ENCODE measurements at places on chromosomes 4 and X.

DNA sequence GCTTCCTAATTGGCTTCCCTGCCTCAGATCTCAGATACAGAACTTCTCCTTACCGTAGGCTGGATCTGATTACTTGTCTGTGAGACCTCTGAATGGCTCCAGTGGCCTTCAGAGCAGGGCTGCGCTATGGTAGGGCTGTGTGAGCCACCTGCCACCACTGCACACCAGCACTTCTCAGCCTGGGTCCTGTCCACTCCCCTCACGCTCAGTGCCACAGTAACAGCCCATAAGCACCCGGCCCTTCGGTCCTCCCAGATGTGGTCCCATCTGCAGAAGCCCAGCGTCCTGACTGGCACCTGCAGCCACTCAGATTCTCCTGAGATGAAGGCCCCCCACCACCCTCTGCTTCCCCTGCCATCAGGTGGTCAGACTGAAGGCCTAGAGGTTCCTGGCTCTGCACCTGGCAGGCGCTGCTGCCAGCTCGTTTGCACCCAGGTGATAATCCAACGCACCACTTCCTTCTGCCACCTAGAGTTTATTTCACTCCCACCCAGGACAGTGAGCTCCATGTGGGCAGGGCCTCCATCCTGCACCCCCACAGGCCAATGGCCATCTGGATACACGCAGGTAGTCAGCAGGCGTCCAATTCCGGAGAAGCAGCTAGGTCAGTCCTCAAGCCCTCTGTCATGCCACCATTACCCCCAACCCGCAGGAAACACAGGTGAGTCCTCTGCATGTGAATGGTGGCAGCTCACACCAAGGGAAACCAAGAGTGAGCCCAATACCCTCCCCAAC, 5.4 kb downstream of the WDR1 start:
- no peak for DNase-seq

- DNase-seq = no peak
These were observed 129.7 kb downstream of the TMEM164 start for GRCh38 chrX:110132450-110133114.

- no peak for DNase-seq
These were observed 63.8 kb downstream of the ARFIP1 start for GRCh38 chr4:152843481-152844090.

DNA sequence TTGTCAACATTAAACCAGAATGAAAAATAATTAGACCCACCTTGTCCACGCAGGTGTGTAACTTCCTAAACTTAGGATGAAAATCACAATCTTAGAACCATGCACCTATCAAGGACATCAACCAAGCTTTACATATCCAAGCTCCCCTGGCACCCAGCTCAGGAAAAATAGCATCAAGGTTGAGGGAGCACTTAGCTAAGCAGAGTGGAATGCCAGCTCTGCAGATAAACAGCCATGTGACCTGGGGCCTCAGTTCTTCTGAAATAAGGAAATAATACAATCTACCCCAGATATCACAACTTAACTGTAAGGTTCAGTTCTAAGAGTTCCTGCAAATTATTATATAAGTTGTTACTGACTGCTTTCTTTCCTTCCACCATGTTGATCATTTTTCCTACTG, 64.7 kb downstream of the DHX15 start:
- DNase-seq = no peak

DNA sequence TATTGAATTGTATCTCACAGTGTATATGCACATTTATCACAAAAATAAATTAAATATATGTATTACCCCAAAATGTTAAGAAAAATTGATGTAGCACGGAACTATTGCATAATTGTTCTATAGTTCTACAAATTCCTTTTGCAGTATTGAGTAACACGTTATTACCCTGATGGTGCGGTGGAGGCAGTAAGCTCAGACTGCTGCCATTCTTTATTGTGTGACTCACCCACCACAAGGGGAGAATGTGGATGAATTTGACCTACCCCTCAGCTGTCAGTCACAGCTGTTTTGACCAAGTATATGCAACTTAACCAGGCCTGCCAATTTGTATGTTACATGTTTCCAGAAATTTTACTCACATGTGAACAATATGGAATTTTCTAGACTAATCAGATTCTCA, 506.6 kb downstream of the SH3BGRL start:
- no peak for DNase-seq

- no peak for DNase-seq
These were observed 54.6 kb downstream of the MTNR1A start for GRCh38 chr4:186500721-186501304.

GRCh38 chr4:17066972-17067371, 168.5 kb upstream of the LDB2 start:
- no peak for DNase-seq

- DNase-seq = no peak
These were observed 102.1 kb upstream of the SCML1 start for GRCh38 chrX:17635231-17635630.

GRCh38 chrX:16300831-16301230, 133.6 kb downstream of the MAGEB17 start:
- no peak for DNase-seq

GRCh38 chrX:10856797-10857196, 236.4 kb upstream of the MID1 start:
- no peak for DNase-seq

DNA sequence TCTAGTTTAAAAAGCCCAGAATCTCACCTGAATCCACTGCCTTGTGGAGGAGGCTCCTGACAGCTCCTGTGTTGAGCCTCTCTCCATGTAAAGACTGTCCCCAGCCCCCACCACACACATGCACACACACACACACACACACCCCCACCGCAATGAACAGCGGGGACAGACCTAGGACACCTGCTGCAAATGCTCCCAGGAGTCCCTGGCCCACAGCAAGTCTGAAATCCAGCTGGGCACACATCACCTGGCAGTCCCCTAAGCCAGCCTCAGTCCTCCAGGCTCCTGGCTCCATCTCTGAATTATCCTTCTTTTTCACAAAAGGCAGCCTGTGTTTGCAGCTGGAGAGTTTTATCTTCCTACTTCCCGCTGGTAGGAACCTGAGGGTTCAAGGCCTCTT, 6.6 kb upstream of the FAM53A start:
- no peak for DNase-seq

DNA sequence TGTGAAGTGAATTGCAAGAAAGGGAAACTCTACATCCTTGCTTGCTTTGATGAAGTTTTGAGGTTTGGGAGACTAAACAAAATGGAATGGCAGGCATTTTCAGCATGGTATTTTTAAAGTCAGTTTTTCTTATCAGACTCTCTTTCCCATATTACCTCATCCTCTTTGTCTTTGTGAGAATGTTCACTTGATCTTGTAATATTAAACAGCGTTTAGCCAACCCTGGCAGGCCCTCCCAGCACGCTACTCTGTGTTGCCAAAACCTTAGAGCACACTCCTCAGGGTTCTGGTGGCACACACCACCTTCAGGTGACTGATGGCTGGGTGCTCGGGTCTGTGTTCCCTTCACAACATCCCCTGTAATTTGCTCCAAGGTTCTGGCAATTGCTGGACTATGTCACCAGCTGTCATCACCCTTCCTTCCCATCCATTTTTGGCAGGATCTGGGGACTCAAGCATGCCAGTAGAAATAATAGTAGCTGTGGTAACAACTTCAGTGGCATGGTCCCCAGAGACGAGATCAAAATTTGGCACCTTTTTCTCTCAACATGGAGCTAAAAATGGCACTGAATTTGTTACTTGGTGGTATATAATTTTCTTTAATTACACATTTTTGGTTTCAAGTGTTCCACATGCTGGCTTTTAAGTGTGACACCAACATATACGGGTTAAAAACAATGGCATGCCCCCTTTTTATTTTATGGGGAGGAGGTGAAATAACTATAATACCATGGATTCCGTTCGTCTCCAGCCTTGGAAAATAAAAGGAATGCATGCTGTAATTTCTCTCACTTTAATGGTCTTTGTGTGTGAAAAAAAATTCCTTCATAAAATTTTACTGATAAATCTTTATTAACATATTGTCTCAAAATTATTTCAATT, 273.1 kb downstream of the DCTD start:
- no peak for DNase-seq

- DNase-seq = no peak
These were observed 518.0 kb downstream of the RPA4 start for GRCh38 chrX:97401586-97402136.

DNA sequence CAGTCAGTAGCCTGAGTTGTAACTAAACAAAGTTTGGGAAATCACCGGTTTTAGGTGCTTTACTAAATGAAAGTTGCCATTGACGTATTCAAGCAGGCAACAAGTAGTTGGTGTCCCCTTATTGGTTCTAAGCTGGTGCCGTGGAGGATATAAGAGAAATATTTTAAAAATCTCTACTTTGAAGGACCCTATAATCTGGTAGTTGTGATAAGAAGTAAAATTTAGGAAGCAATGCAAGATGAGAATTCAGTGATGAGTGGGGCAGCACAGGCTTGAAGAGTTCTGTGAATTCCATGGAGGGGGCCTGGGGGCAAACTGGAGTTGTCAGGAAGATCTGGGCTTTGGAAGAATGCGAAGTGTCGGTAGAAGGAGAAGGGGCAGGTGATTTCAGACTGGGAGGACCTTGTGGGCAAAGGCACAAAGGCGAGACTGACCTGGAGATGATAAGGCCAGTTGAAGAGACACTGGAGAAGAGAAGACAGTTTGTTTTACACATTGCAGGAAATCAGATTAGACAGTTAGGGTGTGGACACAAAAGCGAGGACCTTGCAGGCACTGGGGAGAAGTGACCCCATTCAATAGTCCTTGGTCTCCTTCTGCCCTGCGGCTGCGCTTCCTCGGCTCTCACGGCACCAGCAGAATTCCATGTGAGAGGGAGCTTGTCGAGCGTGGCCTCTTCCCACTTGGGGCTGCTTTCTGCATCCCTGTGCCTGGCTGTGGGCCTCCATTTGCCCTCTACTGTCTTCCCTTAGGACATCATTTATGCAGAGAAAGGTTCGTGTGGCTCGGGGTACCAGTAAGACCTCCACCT, 1.3 kb downstream of the RHOH start:
- DNase-seq = no peak

DNA sequence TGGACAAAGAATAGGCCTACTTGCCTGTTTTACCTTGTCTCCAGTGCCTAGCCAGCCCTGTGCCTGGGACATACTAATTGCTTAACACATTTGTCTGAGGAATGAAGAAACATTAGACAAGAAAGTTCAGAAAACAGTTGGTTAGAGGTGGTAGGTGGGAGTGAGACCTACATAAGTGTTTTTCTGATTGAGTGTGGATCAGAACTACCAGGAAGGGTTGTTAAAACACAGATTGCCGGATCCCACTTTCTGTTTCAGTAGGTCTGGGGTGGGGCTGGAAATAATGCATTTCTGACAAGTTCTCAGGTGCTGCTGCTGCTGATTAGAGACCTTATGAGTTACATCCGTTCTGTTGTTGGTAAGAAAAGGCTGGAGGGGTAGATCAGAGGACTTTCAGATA, 5.7 kb upstream of the JADE1 start:
- DNase-seq = no peak

DNA sequence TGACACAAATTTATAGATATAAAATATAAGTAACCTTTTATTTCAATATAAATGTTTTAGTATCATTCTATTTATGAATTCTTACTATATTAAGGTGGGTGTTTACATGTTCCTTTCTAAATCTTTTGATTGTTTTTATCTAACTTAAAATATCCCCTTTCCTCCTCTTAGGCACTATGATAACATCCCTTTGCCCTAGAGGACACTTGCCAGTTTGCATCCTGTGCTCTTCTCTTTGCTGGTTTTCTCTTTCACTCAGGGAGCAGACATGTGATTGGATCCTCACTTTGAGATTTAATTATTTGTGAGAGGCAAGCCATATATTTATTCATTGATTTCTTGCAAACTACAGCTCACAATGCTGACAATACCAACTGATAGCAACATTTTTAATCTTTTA, 16.2 kb downstream of the LRIT3 start:
- DNase-seq = no peak

GRCh38 chrX:13433298-13433605, 113.4 kb upstream of the ATXN3L start:
- DNase-seq = no peak

DNA sequence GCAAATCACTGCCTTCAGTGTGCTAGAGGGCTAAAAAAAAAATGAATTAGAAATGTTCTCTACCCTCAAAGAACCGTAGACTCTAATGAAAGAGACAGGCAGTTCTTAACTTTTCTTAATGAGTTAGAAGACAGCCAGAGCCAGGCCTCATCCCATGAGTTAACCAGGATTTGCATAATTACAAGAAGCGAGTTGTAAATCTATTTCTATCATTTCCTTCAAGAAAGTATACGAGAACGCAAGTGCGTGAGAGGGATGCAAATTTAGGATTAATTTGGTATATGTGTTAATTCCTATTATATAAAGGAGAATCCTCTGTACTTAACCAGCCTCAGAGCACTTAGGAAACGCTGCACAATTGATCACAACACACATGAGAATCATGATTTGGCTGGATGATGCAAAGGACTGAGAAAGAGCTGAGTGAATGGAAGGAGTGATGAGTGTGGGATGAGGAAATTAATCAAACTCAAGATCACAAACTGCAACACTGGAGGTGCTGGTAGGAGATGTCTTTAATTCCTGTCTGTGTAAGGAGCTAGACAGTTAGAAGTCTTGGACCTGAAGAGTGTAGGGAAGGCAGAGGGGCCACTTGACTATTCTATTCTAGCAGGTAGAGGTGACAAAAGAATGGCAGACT, 157.2 kb downstream of the ATP10D start:
- no peak for DNase-seq

- DNase-seq = no peak
These were observed 1.4 kb downstream of the JADE3 start for GRCh38 chrX:46913667-46914066.

- no peak for DNase-seq
These were observed 252.7 kb downstream of the OPHN1 start for GRCh38 chrX:68180579-68180978.

DNA sequence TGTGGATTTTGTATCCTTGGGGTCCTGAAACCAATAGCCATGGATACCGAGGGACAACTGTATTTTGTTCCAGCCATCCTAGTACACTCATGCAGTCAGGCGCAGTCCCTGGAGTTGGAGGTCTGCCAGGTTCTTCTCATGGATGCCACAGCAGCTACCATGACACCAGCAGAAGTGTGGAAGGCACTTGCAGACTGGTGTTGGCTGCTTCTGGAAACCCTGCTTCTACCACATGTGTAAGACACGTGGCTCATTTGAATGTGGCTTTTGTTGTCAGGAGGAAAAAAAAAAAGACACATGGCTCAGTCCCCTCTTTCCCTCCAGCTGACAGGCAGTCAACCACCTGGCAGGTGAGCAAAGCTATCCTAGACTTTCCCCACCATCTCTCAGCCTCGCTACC, 19.4 kb downstream of the DRD5 start:
- peak; percentile 29 for DNase-seq

DNA sequence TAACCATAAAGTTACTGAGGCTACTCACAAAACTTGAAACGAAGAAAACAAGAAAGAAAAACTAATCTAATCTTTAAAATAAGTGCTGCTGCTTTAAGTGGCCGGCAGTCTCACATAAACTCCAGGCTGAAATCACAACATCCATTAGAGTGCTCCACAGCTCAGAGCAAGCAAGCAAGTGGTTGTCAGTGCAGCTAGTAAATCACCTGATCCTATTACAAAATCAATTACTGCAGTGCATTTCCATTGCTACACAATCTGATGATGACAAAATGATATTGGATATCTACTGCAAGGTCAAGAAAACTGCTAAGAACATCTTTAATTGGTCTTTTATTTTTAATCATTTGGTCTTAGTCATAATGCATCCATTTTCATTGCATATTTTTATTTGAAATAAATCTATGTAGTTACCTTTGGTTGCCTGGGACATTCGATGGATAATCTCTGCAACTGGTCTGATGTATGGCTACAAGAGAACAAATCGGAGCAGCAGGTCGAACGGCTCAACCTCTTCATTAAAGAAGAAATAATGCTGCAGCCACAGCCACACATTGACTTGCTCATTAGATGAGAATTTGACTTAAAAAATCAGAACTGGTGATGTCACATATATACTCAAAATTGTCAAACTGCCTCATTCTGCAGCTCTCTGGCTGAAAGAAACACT, 87.7 kb downstream of the FBXW7 start:
- no peak for DNase-seq
